Activated naive CD8-positive, alpha-beta T cell treated with anti-CD3 and anti-CD28 coated beads, Interleukin-2, amount 10 ng/mL, durations not matched to agents 7 days and 5 days (primary cell): ENCODE measurements at places on chromosomes 7 and 10.

DNA sequence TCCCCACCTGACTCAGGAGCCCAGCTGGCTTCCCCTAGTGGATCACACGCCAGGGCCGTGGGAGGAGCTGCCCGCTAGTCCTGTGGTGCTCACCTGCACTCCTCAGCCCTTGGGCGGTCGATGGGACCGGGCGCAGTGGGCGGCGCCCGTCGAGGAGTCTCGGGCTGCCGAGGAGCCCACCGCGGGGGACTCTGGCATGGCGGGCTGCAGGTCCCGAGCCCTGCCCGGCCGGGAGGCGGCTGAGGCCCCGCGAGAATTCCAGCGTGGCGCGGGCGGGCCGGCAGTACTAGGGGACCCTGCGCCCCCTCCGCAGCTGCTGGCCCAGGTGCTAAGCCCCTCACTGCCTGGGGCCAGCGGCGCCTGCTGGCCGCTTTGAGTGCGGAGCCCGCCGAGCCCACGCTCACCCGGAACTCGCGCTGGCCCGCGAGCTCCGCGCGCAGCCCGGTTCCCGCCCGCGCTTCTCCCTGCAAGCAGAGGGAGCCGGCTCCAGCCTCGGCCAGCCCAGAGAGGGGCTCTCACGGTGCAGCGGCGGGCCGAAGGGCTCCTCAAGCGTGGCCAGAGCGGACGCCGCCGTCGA, 367.9 kb downstream of the TYW1 start:
- no peak for DNase-seq

- DNase-seq: no peak
Measured at GRCh38 chr7:101239951-101240220, 2.3 kb upstream of the CLDN15 start.

- DNase-seq: no peak
Measured at GRCh38 chr7:132685277-132685676, 109.0 kb upstream of the PLXNA4 start.

- no peak for DNase-seq
Measured at GRCh38 chr10:34178756-34179155, 636.3 kb downstream of the PARD3 start.

DNA sequence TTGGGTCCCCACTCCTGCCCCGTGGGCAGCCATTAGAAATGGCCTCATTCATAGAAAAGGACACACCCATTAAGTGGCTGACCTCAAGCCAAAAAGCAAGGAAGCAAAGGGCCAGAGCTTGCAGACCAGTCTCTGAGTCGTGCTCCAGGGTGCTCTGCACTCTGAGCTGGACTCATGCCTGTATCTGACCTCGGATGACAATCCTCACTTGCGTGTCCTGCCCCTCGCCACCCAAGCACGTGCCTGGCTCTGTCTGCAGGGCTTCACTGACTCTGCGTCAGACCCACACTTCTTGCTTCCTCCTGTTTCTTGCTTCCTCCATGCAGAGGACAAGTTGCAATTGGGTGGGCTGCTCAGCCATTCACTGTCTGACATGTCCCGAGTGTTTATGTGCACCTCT, 138.8 kb downstream of the OAT start:
- no peak for DNase-seq

DNA sequence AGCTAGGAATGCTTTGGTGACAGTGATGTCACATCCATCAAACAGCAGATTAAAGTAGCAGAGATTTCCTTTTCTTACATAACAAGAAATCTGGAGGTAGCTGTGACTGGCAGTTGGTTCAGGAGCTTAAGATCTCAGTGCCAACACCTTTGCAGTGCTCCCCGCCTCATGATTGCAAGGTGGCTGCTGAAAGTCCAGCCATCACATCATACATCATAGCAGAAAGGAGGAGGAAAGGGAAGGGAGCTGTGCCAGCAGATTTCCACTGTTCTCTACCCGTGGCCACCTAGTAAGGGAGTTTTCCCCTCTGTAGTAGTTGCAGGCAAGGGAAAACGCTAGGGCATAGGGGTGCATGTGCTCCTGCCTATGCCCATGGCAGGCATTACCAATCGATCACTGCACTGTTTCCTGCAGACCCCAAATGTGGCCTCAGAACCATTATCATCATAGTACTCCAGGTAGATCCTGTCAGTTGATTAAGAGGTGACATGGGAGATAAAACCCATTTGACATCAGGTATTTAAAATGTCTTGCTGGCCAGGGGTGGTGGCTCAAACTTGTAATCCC, 57.9 kb upstream of the GTF2IRD1 start:
- DNase-seq: no peak

GRCh38 chr7:141263508-141263907, 189.6 kb downstream of the TMEM178B start:
- no peak for DNase-seq

- DNase-seq: no peak
Measured at GRCh38 chr10:69897432-69897831, 95.7 kb downstream of the COL13A1 start.

GRCh38 chr10:119898577-119898976, 6.0 kb downstream of the SEC23IP start:
- no peak for DNase-seq

DNA sequence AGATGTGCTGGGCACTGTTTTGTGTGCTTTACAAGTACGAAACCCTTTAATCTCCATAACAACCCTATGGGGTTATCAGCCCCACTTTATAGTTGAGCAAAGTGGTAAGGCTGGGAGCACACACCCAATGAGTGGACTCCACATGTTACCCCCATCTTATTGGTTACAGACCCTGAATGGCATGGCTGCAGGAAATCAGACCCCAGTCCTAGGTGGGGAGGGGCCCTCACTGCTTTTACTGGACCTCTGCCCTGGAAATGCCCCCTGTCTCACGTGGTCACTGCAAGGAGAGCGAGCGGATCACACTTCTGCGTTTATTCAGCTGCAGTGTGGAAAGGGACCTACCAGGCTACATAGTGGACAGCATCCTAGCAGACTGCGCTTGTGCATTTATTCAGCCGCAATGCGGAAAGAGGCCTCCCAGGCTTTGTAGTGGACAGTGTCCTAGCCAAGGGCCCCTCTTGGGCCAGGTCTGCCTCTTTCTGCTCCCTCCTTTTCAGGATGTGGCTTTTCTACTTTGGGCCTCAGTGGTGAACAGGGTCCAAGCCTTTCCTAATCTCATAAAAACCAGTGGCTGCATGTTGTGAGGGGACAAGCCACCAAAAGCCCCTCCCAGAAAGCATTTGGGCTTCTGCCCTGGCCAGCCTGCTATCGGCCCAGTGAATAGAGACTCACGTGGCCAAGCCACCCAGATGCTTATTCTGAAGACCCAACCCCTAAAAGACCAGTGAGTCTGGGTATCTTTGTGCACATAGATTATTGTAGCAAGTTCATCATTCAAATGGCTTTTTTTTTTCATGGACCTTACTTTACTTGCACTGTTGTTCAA, 405.7 kb upstream of the RNF32 start:
- no peak for DNase-seq

DNA sequence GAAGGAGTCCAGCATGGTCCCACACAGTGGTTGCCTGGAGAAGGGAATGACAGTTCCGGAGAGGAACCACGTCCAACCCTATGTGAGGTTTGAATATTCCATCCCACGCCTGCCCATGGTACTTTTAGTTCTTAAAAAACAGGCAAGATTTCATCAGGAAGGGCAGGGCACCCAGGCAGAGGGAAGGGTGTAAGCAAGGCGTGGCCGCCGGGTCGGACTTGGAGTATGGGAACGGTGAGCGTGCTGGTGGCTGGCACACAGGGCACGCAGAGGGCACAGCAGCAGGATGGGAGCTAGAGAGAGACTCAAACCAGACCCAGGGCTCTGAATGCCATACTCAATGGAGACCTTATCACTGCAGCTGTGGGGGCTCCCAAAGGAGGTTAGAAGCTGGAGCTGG, 34.3 kb downstream of the FAM53B start:
- no peak for DNase-seq

- DNase-seq: no peak
Measured at GRCh38 chr7:22372863-22373262, 15.9 kb upstream of the RAPGEF5 start.

DNA sequence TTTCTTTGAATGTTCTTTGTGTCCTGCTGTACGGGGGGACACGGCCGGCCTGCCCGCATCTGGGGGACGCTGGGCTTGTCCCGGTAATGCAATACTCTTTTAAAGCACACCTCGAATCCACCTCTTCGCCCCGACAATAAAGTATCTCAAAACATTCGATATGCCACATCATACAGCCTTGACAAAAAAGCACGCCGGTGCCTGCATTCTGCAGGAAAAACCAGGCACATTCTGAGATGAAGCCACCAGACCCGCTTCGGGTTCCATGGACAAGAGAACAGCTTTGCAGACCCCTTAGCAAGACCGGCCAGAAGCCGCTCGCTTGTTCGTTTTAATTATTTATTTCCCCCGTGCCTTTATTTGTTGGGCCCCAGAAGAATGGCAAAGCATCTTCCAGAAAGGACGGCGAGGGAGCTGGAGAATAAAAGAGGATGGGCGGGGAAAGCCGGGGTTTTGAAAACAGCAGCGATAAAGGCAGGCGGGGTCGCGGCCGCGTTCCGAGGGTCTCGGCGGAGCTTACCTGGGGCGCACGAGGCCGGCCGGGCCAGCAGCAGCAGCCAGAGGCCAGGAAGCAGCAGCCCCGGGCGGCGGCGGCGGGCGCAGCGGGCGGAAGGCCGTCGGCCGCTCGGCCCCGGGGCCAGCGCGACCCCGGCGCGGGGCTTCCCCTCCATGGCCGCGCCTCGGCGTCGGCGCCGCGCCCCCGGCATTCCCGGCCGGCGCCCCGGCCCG, 462 bp downstream of the KIAA1549 start:
- DNase-seq: peak; percentile 35

DNA sequence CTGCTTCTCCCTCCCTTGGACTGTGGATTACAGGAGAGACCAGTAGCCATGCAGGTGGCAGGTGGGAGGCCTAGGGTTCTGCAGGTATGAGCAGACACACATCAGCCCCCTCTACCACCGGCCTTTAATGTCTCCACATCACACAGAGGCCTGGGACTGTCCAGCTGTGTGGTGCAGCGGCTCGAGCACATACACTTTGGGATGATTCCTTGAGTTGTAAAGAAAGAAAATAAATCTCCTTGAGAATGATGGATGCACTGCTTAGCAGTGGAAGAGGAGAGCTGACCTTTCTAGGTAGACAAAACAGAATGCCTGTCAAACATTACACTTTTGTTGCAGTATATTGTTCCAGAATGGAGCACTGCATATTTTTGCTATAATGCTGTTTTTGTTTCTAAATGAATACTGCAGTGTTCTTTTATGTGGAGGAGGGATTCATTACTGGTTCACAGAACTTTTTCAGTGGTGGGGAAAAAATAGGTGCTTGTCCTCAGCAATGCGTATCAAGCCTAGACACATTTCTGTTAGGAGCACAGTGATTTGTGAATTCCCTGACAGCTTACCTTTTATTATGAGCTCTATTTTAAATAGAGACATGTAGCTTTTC, 66.0 kb downstream of the PTPRE start:
- no peak for DNase-seq

DNA sequence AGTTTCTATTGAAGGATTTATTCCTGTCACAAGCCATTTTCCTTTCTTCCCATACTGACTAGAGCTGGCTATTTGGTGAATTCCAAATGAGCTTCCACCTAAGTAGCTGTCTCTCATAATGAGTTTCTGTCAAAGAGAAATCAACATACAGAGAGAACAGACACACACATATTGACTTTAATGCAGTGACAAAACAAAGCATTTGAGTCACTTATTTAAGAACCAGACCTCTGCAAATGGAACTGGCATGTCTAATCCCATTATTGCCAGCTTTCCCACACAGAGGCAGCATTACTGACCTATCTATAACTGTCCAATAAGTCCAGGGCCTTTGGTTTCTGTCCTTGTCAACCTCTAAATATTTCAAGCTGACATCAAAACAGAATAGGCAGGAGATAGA, 179.3 kb upstream of the CSTF2T start:
- DNase-seq: no peak

DNA sequence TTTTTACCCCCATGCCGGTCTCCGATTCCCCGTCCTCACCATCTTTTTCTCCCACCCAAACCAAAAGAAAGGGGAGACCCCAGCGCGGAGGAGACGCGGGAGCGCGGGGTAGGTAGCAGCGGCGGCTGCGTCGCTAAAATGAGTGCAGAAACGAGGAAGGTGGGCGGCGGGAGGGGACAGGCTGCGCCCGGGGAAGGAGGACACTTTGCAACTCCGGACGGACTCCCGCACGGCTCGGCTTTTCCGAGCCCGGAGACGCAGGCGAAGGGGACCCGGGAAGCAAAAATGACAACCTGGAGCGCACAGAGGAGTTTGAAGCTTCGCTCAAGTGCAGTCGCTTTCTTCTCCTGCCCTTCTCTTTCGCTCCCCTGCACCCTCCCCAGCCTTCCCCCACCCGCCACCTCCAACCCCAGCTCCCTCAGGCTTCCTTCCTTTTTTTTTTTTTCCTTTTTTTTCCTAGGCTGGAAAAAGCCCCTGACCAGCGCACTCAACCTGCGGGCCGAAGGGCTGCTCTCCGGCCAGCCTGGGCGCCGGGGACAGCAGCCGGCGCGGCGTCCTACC, 453 bp downstream of the SFMBT2 start:
- DNase-seq: peak; percentile 65

GRCh38 chr7:7099584-7100014, 82.7 kb upstream of the C1GALT1 start:
- DNase-seq: no peak

DNA sequence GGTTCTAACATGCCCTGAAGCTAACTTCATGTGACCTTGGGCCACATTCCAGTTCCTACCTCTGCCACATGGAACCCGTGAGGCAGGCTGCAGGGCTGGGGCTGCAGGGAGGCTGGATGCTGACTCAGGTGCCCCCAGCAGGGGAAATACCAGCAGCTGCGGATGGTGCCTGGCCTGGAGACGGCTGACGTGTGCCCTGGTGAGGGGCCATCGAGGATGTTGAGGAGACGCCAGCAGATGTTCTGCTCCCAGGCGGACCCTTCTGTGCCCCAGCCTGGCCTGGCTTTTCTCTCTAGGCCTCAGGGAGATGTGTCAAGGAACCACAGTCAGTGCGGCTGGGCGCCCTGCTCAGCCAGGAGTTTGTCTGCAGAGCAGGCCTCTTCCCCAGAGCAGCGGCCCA, 8.8 kb downstream of the BAG3 start:
- DNase-seq: no peak

- DNase-seq: no peak
Measured at GRCh38 chr10:75407224-75407712, 5.7 kb upstream of the ZNF503 start.

GRCh38 chr10:115696747-115697146, 576.3 kb downstream of the GFRA1 start:
- DNase-seq: no peak

DNA sequence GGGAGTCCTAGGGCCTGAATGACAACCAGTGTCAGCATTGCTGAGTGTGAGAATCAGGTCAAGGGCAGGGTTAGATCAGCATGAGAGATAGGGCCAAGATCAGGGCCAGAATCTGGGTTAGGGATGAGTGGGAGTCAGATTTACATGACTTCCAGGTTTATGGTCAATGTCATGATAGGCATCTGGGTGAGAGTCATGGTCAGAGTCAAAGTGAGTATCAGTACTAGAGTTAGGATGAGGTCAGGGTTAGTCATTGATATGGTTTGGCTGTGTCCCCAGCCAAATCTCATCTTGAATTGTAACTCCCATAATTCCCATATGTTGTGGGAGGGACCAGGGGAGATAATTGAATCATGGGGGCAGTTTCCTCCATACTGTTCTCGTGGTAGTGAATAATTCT, 12.3 kb downstream of the MRPS24 start:
- no peak for DNase-seq
